ENCODE measurements at places on chromosomes 3 and 15. TPM values are rescaled to one million over a fixed set of nuclear protein-coding genes. Genes with fewer than 3 reads are reported as not detected.

DNA sequence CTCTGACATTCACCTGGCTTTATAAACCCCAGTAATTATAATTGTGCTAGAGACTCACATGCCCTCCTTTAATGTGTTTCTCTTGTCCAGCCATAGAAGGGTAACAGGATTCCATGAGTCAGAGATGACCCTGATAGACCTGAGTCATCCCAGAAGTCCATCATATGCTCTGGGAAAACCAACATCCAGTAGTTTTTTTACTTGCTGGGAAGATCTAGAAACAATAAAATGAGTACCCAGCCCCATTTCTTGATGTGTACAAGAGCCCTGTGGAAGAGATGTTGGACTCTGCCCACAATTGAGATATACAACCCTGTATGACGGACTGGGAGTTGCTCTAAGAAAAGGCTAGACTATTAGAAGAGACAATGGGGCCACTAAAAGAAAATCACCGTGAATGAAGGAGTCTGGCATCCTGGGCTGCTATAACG lies 22.4 kb upstream of the THUMPD3 start:
- DNase-seq = no peak

The TMEM40 gene
- total RNA-seq = not detected

The DUOXA2 gene
- total RNA-seq = not detected

DNA sequence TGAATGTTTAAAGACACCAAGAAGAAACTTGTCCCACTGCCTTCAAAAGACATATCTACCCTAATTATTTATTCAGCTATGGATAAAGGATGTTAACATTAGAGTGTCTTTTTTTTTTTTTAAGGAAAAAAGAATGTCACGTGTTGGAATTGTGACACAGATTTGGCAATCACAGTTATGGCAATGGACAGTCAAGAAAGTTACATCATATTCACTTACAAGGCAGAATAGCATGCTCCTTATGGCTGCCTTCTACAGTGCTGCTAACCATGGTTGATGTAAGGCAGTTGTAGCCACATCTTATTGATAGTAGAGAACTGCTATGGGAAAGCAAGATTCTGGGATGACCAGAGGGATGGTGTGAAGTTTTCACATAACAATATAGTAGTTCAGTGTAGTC lies 128.8 kb upstream of the ZBTB20 start:
- DNase-seq = no peak

The CADPS gene
- total RNA-seq = 0.37 TPM
